ENCODE measurements at places on chromosomes 3 and 15.

DNA sequence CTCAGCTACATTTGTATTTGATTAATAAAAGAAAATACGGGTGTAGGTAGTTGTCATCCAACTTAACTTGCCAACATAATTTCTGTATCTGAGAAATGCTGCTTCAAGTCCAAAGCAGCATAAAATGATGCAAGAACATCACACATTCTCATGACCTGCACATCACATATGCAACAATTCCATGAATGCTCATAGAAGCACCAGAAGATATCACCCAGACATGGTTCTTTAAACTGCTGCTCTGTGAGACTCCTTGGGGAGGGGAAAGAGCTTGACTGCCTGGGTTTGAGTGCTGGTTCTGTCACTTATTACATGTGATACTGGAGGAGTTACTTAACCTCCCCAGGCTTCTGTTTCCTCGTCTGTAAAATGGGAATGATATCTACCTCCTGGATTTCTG, 39.4 kb downstream of the CHST14 start:
- no peak for DNase-seq

- DNase-seq = no peak
Measured at GRCh38 chr3:57165641-57166040, 488 bp upstream of the IL17RD start.

DNA sequence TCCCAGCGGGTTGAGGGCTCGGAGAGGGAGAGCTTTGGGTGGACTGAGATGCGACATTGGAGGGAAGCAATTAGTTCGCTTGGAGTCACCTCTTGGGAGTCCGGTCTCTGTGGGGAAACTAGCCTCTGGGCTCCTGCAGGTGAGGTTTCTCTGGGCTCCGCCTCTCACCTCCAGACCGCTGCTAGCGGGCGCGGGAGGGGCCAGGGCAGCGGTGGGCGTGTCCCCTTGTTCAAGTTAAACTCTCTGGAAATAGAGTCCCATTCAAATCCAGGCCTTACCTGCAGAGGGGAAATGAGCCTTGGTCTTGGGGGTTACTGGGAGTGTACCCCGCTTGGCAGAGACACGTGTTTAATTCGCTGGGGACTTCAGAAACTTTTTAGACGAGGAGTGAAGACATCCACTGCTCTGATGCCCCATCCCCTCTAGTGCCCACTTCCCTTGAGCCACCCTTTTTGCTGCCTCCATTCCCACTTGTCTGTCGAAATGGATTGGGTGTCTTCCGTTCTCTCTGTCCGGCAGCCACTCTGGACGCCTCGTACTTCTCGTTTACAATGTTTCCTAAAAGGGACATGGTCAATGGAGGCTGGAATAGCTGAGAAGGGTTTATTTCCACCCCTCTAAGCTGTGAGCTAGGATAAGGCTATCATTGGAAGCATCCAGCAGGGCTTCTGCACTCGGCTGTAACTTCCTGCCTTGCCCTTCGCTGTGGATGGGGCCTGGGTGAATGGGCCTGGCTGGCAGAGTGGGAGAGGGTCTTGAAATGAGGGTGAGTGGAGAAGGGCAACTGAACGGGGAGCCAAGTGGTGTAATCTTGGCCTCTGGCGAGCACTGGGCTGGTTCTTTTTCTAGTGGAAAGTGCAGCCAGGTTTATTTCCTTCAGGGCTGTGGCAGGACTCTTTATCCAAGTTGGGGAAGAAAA, 1.1 kb downstream of the MITF start:
- no peak for DNase-seq

GRCh38 chr3:42894698-42895579, 11.0 kb upstream of the ZNF662 start:
- no peak for DNase-seq

DNA sequence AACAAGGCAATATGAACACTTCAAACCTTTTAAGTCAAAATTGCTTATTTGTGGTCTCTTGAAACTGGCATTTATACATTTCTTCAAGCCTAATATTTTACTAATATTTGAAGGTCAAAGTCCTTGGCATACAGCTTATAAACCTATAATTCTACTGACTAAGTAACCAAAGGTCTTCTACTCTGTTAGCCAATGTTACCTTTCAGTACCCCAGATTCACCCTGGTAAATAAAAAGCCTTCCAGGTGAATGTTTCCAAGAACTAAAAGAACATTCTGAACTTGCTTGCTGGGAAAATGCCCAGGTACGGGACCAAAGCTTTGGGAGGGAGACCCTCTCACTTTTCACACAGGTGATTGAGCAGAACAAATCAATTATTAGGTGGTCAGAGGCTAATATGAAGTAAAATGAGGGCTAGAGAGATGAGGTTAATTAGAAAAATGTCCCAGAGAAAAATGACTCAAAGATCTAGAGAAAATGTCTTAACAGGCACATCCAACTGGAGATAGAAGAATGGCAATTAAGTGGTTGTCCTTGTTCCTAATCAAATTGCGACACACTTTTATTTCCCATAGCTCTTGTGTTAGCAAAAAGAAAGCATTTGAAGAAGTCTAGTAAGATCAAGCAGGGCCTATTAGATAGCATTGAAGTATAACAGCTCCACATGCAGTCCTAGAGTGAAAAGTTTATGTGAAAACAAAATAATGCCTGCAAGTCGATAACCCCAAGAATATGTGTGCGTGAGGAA, 232.0 kb downstream of the FOXP1 start:
- DNase-seq = no peak

DNA sequence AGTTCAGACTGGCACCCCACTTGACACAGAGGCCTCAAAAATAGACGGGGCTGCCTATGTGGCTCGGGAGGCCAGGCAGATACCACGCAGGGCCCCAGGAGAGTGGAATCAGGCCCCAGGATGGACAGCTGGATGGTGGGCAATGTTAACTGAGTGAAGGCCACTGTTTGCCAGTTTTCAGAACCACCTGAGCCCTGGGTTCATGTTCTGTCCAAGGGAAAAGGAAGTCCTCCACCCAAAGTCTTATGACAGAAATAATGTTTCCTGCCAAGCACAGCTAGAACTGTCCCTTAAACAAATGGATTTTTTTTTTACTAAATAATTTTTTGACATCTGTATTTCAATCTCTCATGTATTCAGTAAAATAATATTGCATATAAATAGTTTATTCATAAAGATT, 228.4 kb downstream of the KLF13 start:
- DNase-seq = no peak

DNA sequence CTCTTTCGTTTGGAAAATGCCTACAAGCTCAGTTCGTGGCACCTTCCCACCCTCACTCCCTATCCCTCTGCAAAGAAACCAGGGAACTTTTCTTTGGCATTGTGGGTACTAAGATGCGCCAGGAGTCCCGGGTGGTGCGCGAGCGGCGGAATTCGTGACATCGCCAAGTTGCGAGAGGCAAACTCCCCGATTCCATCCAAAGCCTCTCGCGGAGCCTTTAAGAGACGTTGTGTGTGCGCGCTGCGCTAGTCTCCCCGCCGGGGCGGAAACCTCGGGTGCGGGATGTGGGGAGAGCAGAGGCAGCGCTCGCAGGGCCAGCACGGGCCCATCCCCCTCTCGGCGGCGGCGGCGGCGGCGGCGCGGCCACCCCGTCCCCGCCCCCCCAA, 443 bp upstream of the NR2F2 start:
- peak; percentile 58 for DNase-seq

- no peak for DNase-seq
Measured at GRCh38 chr3:147680837-147681483, 271.8 kb downstream of the ZIC1 start.

DNA sequence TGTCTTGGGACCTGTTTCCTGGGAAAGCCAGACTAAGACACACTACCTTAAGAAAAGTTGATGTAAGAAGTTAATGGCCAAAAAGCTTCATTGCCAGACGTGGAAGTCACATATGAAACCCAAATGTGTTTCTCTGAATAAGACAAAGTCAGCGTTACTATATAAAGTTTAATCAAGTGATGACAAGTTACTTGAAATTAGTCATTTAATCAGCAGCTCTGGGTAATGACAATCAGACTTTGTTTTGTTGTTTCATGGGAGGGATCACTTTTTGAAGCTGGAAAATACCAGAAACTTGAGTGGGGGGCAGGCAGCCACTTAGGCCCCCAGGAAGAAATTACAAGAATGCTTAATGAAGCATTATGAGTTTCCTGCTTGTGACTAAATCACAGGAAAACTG, 218.6 kb downstream of the PTPRG start:
- DNase-seq = no peak

DNA sequence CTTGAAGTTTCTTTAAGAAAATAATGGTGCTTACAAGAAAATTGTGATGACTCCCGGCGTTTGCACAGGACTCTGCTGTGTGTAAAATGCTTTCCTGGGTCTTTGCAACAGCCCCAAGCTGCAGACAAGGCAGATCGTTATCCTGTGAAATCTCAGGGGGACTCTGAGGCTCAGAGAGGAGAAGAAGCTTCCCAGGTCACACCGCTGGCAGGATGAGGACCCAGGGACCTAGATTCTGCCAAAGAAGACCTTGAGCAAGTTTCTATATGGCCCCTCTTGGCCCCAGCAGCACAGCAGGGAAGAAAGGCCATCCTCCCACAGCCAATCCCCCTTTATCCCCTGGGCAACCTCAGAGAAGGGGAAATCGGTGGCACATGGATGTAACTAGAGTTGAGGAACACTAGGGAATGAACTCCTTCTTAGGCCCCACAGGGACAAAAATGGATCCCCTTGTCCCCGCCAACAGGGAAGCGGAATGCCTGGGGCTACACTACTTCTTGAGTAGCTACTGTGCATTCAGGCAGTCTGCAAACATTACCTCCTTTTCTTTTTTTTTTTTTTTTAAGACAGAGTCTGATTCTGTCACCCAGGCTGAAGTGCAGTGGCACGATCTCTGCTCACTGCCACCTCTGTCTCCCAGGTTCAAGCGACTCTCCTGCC, 72.8 kb downstream of the CPN2 start:
- DNase-seq = no peak

GRCh38 chr3:65672871-65673815, 365.6 kb downstream of the MAGI1 start:
- peak; percentile 22 for DNase-seq

- no peak for DNase-seq
Measured at GRCh38 chr3:153864793-153865192, 256.4 kb upstream of the ARHGEF26 start.

DNA sequence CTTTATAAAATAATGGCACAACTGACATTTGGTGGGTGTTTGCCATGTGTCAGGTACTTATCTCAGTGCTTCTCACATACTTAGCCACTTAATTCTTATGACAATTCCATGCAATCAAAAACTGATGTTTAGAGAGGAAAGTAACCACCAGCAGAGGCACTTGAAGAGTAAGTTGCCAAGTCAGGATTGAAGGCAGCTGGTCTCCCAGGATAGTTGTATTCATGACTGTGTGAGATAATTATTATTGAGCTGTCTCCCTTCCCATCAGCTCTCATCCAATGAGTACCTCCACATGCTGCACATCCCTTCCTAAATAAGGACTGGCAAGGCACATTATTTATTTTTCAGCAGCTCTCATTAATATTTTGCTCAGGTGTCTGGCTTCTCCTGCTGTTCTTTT, 4.8 kb downstream of the VEPH1 start:
- DNase-seq = no peak

DNA sequence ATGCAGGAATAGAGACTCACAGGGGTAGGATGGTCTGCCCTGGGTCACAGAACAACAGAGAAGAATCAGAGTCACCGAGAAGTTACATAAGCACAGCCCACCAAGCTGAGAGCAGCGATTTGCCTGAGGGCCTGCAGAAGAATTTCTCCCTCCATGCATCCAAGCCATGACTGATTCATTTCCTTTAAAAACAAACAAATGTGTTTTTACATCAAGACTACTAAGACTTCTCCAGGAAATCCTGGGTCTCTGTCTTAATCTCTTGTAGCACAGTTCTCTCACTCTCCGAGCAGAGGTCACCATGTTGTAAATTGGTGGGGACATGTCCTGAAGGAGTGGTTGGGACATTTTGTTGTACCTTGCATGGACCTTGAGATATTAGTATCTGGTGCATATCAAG, 159.8 kb downstream of the THSD4 start:
- no peak for DNase-seq

GRCh38 chr3:107846279-107846852, 244.5 kb downstream of the CD47 start:
- DNase-seq = no peak

- DNase-seq = no peak
Measured at GRCh38 chr15:54032066-54032465, 53.8 kb downstream of the UNC13C start.

- DNase-seq = no peak
Measured at GRCh38 chr3:192080336-192080735, 619.4 kb downstream of the PYDC2 start.

DNA sequence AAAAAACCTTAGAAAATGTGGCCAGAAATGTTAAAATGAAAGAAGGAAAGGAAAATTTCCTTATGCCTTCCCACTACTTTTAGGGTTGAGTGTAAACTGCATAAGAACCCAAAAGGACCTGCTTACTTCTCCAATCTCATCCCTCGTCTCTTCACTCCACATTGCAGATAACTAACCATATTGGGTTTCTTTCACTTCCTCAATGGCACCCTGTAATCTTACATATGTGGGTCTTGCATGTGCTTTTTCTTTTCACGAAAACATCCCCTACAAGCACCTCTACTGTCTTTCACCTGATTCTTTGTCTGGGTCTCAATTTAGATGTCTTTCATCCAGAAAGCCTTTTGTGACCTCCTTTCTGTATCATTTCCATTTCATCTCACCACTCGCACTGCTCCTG, 23.1 kb downstream of the EOMES start:
- DNase-seq = no peak

GRCh38 chr3:156260331-156260730, 140.0 kb downstream of the KCNAB1 start:
- no peak for DNase-seq

- no peak for DNase-seq
Measured at GRCh38 chr3:52294320-52295150, 6.9 kb downstream of the GLYCTK start.

DNA sequence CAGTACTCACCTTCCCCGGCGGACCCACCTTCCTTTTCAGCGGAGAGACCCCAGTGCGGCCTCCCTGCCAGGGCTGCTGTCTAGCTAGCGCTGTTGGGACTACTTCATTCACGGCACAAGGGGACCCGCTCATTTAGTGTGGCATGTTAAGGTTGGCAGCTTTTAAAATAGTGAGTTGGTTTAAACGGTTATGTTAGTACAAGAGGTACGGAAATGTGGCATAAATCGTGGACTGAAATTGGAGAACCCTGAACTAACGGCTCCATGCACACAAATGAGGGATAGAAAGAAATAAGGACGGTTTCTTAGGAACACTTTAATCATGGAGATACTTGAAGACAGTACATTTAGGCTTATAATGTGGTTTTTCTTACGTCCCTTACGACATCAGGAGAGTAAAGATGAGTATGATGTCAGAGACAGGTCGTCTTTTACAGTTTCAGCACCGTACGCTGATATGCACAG, 752 bp downstream of the CEP63 start:
- DNase-seq = peak; percentile 42

GRCh38 chr3:169665264-169666075, 2.0 kb upstream of the MECOM start:
- DNase-seq = no peak

GRCh38 chr3:66592927-66593625, 92.3 kb upstream of the LRIG1 start:
- no peak for DNase-seq

GRCh38 chr3:141940194-141940776, 63.8 kb downstream of the ATP1B3 start:
- DNase-seq = no peak

- DNase-seq = no peak
Measured at GRCh38 chr3:60948488-60948887, 302.8 kb downstream of the FHIT start.

GRCh38 chr3:13021141-13022114, 51.8 kb downstream of the IQSEC1 start:
- DNase-seq = no peak

- DNase-seq = no peak
Measured at GRCh38 chr15:70098153-70098460, 390 bp upstream of the TLE3 start.

- DNase-seq = no peak
Measured at GRCh38 chr3:39573392-39573791, 105.9 kb downstream of the MOBP start.
